HuH-7 (cell line): ENCODE measurements at places on chromosomes 12 and 14.

DNA sequence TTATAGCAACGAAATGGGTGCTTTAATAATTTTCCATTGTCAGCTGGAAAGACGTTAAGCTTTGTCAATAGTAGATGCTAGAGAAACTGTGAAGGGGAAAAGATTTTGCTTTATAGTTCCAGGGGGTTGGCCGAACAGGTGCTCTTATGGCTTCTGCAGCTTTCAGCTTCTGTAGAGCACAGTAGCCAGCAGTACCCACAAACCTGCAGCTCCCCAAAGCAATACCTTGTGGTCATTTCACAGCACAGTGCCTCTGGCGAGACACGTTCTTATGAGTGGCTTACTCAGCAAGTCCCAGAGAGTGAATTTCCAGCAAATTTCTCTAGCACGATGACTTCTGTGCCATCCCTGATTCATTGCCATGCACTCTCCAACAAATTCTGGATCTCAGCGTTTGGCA is 416.3 kb upstream of the ATP2B1 start:
- no peak for DNase-seq

- no peak for DNase-seq
These were observed 119.2 kb upstream of the SCAF11 start for GRCh38 chr12:46109343-46110222.

GRCh38 chr12:59636945-59637691 is 41.3 kb downstream of the SLC16A7 start:
- no peak for DNase-seq

DNA sequence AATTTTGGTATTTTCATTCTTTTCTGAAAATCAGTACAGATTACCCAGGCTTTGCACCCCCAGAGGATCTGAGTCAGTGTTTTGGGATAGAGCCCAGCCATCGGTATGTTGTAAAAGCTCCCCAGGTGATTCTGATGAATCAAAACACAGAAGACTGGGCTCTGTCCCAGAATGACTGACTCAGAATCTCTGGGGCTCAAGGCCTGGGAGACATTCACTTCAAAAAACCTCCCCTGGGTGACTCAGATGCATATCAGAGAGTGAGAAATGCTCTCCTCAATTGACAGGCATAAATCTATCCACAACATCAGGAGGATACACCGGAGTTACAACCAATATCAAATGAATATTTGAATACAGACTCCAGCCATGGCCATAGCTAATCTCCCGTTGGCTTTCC is 32.6 kb downstream of the SLC35F4 start:
- no peak for DNase-seq

DNA sequence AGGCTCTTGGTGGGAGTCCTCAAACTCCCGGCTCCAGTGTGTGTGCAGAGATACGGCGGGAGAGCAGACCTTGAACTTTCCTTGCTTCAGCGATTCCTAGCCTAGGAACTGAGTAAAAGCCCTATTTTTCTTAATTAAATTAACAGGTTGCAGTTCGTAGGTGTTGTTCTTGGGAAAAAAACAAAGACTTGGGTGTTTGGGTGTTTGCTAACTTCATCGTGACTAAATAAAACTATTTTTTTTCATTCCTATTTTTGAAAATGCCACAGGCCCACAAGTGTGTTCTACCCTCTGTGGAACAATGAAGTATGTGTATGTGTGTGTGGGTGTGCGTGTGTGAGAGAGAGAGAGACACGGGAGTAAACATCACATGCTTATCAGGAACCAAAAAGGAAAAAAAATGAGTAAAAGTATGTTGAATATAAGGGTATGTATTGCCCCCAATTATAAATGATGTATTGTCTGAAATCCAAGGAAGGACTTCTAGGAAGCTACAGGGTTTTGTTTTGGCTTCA is 651 bp downstream of the TMEM117 start:
- DNase-seq: no peak

DNA sequence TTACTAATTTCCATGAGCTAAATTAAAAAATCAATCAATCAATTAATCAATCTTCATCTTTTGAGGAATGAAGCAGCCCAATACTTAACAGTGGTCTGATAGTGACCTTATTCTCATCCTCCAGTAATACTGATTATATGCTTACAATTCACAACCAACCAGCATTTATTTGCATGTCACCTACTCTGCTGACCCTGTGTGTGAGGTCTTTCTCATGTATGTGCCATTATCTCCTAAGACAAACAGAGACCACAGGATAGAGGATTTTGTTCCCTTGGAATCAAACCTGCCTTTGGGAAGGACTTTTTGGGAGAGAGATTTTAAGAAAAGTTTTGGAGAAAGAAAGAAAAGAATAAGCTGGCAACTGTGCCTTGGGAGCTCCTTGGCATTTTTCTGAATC is 197.2 kb downstream of the NRXN3 start:
- no peak for DNase-seq

- peak; percentile 48 for DNase-seq
These were observed 824 bp upstream of the TARBP2 start for GRCh38 chr12:53500142-53500775.

- peak; percentile 11 for DNase-seq
These were observed 287.3 kb downstream of the NAV3 start for GRCh38 chr12:78118036-78118435.
